GM12878 (cell line): ENCODE measurements at places on chromosomes 6 and 20.
A peak's percentile ranks its signal among the peaks of the same experiment; 100 is the strongest.

DNA sequence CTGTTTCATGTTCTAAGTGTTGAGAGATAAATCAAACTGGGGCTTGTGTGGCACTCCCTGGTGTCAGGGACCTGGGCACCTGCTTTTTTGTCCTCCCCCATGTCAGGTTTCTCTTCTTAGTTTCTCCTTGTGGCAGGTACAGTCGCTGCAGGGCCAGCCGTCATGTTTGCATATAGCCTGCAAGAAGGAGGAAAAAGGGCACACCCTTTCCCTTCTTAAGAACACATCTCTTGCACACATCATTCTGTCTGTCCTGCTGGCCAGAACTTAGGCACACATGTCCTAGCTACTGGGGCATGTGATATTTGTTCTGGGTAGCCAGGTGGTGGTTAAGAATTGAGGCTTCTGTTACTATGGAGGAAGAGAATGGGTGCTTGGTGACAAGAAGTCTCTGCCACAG lies 27.9 kb downstream of the CDC5L start:
- no peak for DNase-seq

GRCh38 chr6:139841794-139842215 lies 467.4 kb upstream of the CITED2 start:
- peak; percentile 75 for DNase-seq

DNA sequence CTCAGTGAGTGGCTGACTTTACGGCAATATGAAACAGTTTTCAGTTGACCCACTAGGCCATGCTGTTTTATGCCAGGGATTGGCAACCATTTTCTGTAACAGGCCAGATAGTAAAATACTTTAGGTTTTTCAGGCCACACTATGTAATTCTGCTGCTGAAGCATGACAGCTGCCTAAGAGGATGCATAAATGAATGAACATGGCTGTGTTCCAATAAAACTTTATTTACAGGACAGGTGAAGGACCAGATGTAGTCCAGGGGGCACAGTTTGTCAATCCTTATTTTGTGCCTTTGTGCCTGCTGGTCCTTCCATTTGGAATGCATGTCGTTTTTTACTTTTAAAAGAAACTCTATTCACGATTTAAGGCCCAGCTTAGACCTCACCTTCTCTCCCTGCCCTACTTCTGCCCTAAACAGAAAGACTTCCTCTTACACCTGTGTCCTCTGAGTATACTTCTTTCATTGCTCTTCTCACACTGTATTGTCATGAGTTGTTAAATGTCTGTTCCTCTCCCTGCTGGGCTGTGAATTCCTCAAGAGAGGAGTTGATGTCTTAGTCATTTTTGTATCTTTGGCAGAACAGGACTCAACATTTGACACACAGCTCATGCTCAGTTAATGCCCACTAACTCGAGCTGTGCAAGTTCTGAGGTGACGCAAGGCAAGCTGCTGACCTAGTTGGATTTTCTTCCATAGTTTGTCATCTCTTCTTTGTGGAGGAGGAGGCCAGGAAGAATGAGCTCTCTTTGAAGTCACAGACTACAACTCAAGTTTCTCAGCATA lies 90.1 kb upstream of the MAP7 start:
- no peak for DNase-seq

GRCh38 chr20:4985658-4986057 lies 15.7 kb downstream of the SLC23A2 start:
- DNase-seq = peak; percentile 24

- DNase-seq = no peak
These were observed 260.8 kb downstream of the FARS2 start for GRCh38 chr6:5522147-5522546.

DNA sequence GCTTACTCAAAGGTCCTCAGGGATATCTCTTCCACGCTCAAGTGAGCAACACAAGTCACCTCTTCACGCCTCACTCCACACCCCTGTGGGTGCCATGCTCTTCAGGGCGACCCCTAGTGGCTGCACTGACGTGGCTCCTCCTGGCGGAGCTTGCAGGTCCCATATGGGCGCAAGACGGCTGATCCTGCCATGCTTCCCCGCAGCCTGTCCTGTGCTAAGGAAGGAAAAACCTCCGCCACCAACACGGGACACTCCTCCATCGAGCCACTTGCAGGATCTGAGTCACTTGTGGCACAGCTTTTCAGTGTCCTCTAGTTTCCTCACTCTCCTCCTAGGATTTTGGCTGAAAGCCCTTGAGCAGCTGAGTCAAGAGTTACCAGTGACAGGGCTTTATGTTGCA lies 90.7 kb downstream of the KHDC1L start:
- DNase-seq = no peak

- peak; percentile 30 for DNase-seq
These were observed 47.2 kb downstream of the FOXF2 start for GRCh38 chr6:1436334-1437306.

DNA sequence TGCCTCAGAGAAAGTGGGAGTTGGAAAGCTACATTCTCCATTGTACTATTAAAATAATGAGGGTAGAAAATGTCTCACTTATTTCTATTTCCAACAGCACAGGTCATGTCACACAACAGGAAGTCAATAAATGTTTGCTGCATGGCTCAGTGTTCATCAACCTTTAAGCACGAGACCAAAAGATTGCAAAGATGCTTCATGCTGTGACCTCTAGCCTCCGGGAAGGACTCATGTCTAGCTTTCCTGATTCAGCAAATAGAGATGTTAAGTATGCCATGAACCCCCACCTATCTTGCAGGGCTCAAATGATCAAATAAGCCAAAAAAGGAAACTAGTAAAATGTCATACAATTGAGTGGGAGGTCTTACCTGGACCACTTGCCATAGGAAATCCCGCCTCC lies 57.4 kb downstream of the NCOA6 start:
- DNase-seq = no peak

GRCh38 chr6:14166839-14167238 lies 49.3 kb downstream of the CD83 start:
- DNase-seq = no peak

DNA sequence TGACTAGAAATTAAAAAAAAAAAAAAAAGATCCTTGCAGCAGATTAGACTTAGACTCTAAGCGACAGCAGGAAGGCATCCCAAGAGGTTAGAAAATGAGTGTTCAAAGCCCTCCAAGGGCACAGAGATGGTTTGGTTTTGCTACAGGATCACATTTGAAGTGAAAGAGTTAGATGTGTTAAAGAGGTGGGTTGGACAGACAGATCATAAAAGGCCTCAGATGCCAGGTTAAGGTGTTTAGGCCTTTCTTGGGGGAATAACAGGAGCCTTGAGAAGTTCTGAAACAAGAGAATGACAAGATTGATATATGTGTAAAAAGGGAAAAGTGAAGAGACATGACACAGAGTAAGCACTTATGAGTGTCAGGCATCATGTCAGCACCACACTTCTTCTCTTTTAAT lies 107.5 kb downstream of the FYN start:
- DNase-seq = no peak

- peak; percentile 53 for DNase-seq
These were observed 191.5 kb upstream of the BMP2 start for GRCh38 chr20:6575912-6576401.
